ENCODE measurements at places on chromosomes 7 and 10.

- DNase-seq: no peak
Measured at GRCh38 chr10:77421591-77421990, 216.0 kb downstream of the KCNMA1 start.

GRCh38 chr7:30162622-30163124, 27.9 kb downstream of the MTURN start:
- no peak for DNase-seq

GRCh38 chr7:131548371-131548770, 8.1 kb downstream of the PODXL start:
- DNase-seq: no peak

DNA sequence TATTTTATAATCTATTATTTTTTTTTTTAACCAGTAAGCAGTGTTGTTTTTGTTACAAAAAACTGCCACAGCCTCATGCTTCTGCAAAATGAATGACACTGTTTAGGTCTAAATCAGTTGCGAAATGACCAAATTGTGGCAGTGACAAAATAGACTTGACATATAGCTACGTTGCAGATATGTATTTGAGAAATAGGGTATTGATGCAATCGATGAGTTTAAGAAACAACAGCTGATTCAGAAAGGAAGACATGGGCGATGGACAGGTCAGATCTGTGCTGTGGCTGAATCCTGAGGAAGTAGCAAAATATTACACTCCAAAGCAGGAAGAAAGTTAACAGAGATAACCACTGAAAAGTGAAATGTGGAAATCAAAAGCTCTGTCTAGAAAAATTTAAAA, 89.0 kb upstream of the STEAP4 start:
- no peak for DNase-seq
